Activated naive CD8-positive, alpha-beta T cell treated with anti-CD3 and anti-CD28 coated beads, Interleukin-2, amount 50 U/mL, for 16 hours (primary cell): ENCODE measurements at places on chromosomes 3 and 15.

DNA sequence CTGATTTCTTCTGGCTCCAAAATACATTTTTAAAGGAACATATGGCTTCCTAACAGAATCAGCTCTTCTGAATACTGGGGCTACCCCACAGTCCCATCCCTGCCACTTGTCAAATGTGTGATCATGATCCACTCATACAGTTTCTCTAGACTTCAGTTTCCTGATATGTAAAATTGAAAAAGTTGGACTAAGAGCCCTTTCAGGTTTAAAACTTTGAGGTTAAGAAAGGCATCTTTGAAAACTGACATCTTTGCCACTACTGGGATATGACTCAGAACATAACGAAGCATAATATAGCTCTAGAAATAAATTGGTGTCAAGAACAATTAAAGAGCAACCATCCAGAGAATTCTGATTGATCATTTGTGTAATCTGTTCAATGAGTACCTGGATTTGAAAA is 248.3 kb downstream of the IL5RA start:
- DNase-seq: no peak

DNA sequence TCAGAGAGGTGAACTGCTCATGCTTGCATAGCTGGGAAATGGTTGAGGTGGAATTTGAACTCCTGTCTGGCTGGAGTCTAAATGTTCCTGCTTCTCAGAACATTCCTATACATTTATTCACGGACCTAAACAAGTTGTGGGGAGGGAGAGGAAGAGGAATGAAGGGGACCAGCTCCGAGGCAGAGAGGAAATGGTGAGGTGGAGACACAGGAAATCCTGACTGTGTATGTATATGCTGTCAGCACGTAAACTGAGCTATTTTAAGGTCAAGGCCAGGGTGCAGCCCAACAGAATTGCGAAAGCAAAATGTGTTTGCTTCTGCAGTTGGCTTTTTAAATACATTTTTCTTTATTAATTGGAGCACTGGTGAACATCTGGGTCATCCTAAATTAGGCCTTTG is 74.1 kb upstream of the POMGNT2 start:
- no peak for DNase-seq

DNA sequence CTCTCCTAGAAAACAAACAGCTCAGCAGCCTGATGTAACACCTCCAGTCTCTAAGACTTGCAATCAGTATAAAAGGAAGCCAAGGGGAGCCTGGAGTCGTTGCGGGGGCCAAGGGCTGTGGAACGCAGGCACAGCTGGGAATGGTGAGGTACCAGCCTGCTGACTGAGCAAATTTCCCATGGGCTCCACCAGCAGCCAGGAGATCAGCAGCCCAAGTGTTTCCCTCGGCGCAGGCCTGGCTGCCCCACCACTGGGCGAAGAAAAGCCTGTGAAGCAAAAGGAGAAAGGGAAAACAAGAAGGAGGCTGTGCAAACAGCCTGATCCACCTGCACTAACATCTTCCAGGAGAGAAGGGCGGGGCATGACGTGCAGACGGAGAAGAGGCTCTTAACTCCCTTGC is 155.3 kb downstream of the SHQ1 start:
- no peak for DNase-seq

- no peak for DNase-seq
These were observed 32.3 kb downstream of the HDAC11 start for GRCh38 chr3:13512451-13512850.

DNA sequence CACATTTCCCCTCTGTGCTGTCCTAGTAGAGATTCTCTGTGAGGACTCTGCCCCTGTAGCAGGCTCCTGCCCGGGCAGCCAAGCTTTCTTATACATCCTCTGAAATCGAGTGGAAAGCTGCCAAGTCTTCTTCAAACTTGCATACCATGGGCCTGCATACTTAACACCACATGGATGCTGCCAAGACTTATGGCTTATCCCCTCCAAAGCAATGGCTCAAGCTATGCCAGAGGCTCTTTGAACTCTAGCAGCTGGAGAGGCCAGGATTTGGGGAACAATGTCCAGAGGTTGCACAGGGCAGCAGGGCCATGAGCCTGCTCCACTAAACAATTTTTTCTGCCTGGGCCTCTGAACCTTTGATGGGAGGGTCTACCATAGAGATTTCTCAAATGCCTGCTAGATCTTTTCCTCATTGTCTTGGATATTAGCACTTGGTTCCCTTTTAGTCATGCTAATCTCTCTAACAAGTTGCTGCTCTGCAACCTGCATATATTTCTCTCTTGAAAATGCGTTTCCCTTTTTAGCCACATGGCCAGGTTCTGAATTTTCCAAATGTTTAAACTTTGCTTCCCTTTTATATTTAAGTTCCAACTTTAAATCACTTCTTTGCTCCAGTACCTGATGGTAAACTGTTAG is 6.1 kb upstream of the PLSCR4 start:
- DNase-seq: no peak

DNA sequence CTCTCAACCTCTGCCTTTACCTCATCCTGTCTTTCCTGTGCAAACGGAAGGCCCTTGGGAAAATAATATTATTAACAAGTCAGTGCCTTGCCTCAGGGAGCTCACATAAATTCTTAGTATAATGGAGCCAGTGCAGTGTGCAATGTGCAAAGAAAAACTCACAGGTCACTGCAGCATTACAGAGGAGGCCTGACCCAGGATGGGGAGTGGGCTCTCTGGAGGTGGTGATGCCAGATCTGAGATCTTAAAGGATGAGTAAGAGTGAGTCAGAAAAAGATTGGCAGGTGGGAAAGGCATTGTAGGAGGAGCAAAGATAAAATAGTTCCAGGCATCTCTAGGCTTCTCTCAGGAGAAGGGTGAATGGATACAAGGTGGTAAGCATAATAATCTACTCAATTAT is 185.6 kb upstream of the ADAMTS9 start:
- no peak for DNase-seq

- DNase-seq: no peak
These were observed 109.1 kb upstream of the LRIG1 start for GRCh38 chr3:66609660-66610561.

DNA sequence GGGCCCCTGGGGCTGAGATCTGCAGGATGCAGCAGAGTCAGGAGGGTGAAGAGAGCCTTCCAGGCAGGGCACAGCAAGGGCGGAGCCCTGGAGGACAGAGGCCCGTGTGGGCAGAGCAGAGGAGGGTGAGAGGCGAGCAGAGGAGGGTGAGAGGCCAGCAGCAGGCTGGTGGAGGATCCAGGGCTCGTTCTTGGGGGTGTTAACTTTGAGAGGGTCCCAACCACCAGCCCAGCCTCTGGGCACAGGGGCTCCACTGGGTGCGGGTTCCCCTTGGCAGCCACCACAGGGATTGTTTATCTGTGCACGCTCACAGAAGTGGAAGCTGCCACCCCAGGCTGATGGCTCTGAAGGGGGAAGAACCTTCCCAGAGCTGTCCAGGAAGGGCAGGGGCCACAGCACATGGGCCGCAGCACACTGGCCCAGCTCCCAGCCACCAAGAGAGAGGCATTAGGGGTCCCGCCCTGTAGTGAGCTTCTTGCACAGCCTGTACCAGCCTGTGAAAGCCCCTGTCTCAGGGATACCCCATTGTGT is 9.3 kb upstream of the PLXND1 start:
- DNase-seq: no peak

DNA sequence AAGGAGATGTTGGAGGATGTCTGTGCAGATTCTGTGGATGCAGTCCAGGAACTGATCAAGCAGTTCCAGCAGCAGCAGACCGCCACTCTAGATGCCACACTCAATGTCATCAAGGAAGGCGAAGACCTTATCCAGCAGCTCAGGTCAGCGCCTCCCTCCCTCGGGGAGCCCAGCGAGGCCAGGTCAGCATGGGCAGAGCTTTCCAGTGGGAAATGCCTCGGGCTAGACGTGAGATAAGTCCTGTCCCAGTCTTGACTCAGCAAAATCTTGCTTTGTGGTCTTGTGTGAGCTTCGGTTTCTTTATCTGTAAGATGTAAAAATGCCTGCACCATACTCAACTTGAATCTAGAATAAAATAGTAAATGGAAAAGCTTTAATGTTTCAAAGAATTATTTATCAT is 335.1 kb upstream of the UMPS start:
- DNase-seq: no peak

GRCh38 chr3:152301745-152302181 is 33.0 kb downstream of the MBNL1 start:
- DNase-seq: no peak
